DMS 273 treated with DMSO at 0.1 percent for 48 hours (cell line): ENCODE measurements at places on chromosomes 7 and 10.

DNA sequence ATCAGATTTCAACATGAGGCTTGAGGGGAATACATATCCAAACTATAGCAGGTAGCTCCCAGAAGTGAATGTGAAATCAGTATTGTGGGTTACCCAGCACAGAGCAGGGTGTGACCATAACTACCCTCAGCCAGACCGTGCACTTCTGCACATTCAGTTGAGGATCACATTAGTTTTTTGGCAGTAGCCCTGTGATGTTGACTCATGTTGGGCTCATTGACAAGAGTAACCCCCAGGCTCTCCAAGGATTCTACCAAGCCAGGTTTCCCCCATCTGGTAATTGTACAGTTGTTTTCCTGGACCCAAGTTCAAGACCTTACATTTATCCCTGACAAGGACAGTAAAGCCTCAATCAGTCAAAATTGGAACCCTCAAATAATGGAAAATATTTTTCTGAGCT, 11.7 kb upstream of the CPA4 start:
- DNase-seq, result no peak

DNA sequence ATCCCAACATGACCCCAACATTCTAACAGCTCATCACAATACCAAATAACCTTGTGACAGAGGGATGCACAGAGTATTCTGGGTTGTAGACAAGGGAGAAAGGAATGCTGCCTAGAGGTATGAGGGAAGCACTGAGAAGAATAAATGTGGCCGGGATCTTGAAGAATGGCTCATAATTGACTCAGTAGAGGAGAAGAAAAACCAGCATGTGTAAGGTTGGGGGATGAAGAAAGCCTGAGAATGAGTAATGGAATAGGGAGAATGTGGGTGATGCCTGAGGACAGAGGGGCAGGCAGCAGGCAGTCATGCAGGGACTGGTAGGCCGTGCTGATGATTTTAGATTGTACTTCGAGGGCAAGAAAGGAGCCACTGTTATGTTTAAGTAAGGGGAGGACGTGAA, 75.4 kb upstream of the ELMO1 start:
- no peak for DNase-seq

- no peak for DNase-seq
These were observed 16.3 kb downstream of the VOPP1 start for GRCh38 chr7:55556031-55556430.

DNA sequence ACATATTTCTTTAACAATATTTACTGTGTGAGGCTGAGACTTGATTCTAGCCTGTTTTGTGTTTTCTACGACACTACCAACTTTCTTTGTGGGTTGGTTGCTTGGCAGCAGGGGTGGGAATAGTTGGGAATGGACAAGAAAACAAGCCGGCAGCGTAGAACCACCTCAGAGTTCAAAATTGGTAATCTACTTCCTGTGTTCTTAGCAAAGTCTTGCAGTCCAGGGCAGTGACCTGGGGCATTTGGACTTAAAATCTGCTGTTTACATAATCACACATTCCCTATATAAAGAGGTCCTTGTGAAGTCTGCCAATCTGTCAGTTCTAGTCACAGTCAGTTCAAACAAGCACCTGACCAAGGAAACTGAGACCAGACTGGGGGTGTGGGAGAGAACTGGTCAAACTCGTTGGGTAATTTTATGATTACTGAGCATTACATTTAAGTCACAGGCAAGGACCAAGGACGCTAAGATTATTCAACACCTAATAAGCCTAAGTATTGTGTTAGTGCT, 167.9 kb downstream of the CPEB3 start:
- DNase-seq, result no peak

GRCh38 chr7:122300211-122300932, 4.2 kb downstream of the FEZF1 start:
- no peak for DNase-seq
